ENCODE measurements at places on chromosomes 1 and 21.
A peak's percentile ranks its signal among the peaks of the same experiment; 100 is the strongest.

DNA sequence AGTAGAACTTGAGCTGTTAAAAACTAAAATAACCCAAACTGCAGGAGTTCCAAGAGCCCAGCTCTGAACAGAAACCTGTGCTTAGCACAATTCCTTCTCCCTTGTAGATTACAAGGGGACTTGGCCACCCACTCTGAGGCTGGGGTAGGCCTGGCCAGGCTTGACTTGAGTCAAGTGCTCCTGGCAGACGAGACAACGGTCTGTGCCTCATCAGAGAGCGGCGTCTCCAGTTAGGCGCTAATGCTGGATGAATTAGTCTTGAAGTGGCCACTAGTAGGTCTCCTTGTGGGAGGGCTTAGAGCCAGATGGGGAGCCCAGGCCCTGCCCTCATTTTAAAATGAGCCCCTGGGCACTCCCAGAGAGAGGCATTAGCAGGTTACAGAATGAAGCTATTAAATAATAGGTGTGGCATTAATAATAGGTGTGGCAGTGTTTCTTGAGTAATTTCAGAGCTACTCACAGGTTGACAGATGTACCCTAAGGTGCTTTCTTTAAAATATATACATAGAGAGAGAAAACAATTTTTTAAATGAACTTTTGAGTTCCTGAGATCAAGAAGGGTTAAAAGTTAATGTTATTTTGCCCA lies 1.1 kb downstream of the EEIG2 start:
- DNase-seq, result peak; percentile 34

DNA sequence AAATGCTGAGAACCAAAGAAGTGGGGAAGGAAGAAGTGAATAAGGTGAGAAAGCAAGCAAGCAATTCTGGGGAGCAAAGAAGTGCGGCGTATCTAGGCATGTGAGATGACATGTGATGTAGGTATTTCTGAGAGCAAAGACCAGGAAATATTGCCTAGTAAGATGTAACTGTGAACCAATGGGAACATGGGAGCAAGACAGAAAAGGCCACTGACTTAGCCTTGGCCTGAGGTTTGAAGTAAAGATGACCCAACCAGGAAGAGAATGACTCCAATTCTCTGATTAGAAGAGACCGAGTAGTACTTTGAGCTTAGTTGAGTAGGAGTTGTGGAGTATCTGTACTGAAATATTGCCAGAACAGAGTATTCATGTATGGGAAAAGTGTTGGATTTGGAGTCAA lies 31.1 kb downstream of the SLAMF6 start:
- no peak for DNase-seq

GRCh38 chr1:151945725-151946722 lies 36.7 kb upstream of the THEM4 start:
- peak; percentile 84 for DNase-seq

DNA sequence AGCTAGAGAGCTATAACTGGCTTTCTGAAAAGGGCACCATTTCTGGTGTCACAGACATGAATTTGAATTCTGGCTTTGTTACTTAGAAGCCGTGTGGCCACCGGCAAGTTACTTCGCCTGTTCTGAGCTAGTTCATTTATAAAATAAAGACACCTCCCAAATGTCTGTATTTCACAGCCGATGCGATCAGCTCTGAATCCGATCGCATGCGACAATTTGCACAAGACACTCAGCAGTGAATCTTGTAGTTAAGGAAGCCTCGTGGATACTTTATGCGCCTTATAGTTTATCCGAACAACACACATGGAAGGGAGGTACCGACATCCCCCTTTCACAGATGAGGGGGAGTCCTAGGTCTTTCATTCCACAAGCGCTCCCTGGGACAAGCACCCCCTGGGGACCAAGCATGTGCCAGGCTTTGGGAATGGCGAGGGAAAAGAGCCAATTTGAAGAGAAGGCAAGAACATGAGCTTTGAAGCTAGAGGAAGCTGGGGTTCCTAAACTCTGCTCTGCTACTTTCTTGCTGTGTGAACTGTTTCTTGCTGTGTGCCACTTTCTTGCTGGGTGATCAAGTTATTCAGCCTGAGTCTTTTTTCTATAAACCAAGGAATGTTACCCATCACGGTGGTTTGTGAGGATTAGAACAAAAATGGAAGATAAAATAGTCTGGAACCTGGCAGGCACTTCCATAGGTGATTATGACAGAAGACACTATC lies 3.9 kb downstream of the ID3 start:
- DNase-seq, result no peak

- no peak for DNase-seq
These were observed 14.5 kb upstream of the MX1 start for GRCh38 chr21:41411449-41412089.

DNA sequence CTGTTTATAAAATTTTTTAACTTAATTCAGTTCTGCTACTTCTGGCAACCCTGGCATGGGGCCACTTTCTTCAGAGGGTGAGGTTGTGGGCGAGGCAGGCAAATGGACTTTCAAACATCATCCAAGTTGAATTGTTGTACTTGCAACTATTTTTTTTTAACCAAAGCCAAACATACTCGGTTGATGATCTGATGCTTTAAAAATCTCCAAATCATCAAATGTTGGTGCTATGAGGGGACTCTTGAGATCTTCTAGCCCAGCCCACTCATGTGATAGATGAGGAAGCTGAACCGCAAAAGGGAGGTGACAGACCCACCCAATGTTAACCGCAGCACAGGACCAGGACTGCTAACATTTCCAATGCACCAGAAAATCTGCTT lies 6.7 kb downstream of the SLC1A7 start:
- no peak for DNase-seq

- no peak for DNase-seq
These were observed 18.5 kb upstream of the AADACL3 start for GRCh38 chr1:12697397-12697796.

DNA sequence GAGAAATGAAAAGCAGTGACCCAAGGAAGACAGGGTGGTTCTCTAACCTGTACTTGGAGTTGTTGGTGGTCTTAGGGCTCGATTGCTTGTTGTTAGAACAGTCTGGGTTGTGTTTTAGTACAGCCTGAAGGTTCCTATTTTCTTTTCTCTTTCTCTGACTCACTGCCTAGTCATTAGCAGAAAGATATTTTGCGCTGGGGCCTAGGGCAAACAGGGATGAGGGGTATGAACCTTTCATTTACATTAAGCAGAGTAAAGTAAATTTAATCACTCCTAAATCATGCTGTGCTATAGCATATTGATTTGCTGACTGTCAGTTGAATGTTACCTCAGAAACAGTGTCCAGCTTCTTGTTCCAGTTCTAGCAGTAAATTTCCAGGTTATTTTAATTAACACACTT lies 197.2 kb downstream of the RWDD3 start:
- no peak for DNase-seq

DNA sequence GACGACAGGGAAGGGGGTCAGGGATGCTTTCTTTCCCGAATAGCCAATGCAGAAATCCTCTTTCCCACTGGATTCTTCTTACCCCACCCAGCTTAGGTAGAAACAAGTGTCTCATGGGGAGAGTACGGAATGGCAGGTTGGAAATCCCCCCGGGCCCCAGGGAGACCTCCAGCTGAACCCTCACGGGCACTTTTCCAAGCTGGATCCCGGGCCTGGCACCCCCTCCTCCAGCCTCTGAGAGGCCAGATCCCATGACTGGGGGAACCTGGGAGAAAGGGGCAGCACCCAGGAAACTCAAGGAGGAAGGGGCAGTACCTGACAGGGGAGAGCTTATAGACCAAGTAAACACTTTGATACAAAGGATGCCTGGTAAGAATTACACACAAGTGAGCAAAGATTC lies 1.3 kb downstream of the PKP1 start:
- no peak for DNase-seq

- DNase-seq, result no peak
These were observed 19.9 kb upstream of the TMEM39B start for GRCh38 chr1:32052887-32053286.

GRCh38 chr1:15328351-15329103 lies 81.2 kb upstream of the EFHD2 start:
- DNase-seq, result no peak

GRCh38 chr21:35697321-35697808 lies 363.0 kb downstream of the SETD4 start:
- DNase-seq, result no peak

DNA sequence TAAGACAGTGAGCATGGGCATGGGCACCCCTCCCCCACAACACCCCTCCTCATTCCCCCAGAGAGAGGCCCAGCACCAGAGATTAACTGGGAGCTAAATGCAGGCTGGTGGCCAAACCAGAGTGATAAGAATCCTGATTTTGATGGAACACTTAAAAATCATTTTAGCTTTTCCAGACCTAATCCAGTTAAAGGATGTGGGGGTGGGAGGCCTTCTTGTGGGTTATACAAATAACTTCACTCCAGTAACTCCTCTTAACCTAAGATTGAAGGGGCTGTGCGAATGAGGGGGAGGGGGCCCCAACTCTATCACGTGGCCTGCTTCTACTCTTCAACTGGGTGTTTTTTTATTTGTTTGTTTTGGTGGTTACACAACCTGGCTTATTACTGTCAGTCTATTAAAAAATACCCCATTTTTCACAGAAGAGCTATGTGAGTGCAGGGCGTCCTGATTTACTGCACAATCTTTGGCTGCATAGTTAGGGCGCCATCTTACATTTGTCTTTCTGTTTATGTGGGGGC lies 398.1 kb upstream of the LYPLAL1 start:
- DNase-seq, result no peak

DNA sequence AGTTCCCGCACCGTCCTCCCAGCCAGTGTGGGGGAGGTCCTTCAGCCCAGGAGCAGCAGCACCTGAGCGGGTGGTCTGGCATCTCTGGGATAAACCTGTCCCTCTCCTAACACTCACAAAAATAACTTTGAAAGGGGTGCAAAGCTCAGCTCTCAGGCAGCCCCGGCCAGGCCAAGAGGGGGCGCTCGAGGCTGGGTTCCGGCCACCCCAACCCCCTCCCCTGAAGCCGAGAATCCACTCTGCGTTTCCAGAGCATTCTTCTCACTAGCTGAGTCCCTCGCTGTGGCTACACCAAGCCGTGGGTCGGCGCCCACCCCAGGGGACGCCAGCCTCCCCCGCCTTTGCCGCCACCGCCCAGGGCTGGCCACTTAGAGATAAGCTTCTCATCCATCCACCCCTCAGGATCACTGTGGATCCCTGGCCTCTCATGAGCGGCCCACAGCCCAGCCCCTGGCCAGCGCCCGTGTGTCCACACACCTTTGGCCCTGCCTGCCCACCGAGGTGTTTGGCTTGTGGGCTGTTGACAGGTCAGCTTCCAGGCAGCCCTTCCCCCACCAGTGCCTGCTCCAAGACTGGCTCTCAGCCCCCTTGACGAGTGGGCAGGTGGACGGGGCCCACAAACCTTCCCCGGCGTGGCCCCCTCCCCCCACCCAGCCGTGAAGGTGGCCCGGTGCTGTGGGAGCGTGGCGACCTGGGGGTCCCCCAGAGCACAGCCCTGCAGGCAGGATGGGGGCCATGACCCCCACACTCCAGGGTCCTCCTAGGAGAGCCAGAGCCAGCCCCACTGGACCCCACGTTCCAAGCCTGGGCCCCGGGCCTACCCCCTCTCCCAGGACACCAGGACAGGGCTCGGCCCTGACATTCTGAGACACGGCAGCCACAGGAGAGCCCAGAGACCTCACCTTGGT lies 1.9 kb downstream of the FTCD start:
- DNase-seq, result peak; percentile 17

DNA sequence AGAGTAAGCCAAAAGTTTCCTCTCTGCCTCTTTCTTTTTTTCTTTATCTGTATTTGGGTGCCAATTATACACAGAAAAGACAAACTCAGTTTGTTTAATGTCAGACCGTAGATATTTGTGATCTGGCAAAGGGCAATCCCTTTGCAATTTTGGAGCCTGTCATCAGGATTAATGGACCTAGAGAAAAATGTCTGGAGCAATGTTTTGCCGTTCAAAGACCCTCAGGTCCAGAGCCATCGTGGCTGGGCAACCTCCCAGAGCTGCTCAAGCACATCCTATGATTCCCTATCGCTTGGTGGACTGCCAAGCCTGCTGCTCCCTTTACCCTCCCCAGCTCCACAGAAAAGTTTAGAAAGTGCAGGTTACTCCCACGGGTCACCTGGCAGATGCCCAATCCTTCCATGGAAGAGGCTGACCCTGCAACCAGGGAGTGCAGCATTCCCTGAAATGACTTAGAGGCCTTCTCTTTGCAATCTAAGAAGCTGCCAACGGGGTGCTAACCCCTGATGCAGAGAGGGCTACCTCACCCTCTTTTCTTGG lies 112.5 kb upstream of the NGF start:
- no peak for DNase-seq

DNA sequence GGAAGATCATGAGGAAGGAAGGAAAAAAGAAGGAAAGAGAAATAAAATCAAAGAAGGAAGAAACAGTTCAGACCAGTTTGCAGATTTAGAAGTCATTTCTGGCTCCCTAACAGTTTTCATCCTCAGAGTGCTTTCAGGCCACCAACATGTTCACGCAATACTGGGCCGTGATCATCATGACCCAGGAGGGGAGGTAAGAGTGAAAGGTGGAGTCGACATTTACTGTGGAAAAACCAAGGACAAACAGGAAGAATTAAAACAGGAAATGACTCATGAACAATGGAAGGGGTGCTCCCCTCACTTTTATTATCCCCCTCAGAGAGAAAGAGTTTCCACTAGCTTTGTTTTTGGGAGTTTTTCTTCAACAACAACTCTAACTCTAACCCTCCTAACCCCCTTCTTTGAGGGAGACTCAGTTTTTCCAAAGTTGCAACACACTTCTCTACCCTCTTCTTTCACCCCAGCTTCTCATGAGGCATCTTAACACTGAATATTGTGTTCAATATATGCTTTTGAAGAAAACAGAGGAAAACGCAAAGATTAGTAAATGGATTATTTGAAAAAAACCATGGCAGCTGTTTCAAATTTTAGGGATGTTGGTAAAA lies 60.4 kb downstream of the VANGL2 start:
- DNase-seq, result no peak

- no peak for DNase-seq
These were observed 9.8 kb upstream of the SMAP2 start for GRCh38 chr1:40363721-40364120.

DNA sequence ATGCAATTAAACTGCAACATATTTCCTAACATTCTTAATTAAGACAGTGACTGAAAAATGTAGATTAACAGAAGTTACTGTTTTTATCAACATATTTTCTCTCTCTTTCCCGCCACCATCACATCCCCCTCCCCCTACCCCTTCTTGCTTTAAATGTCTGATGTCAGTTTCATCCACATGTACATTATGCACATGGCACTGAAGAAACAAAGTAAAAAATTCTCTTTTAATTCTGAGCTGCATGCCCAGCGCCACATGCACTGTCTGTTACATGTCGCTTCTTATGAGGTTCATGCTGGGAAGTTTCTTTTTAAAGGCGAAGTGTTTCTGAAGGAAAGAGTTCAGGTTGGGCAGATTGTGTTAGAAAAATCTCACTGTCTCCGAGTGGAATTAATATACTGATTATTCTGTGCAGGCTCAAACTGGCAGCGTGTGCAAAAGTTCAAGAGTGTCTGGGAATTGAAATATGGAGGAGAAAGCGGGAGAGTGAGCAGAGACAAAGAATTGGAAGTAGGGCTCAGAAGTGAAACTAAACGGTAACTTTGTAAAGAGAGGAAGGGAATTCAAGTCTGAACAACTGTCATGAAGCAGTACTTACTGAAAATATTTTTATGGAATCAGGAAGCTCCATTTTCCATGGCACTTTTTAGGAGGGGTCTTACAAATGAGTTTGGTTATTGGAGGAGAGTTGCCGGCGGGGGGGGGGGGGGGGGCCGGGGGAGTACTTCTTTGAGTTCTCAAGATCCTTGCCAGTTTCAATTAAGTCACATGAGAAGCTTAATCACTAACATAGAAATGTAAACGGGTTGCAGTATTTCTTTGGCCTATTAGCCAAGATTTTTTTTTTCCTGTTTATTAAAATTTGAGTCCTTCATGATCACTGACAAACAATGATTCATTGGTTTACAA lies 217.6 kb downstream of the SDCCAG8 start:
- no peak for DNase-seq

All from CD4-positive, alpha-beta T cell treated with Interleukin-6 at 100 ng/mL for 8 hours (primary cell).